Neural progenitor cell (in vitro differentiated cells): ENCODE measurements at places on chromosomes 7 and 10. TPM values are rescaled to one million over a fixed set of nuclear protein-coding genes. Genes with fewer than 3 reads are reported as not detected.

The AKR1C8 gene
- total RNA-seq: not detected in 2 replicates

DNA sequence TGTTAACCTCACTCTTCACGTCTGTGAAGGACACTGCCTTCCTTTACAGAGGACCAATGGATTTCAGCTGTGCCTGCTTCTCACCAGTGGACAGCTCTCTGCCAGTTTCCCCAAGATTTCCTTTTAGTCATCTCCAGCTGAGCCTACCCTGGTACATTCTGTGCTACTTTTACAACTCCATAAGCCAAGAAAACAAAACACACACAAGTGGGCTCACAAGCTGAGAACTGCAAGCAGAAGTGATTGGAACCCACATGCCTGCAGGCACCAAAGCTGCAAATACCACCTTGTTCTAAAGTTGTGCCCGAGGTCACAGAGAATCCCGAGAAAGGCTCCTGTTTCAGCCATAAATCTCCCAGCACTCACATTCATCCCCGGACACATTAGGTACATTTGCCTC, 636.8 kb downstream of the PHTF2 start:
- no peak for DNase-seq

DNA sequence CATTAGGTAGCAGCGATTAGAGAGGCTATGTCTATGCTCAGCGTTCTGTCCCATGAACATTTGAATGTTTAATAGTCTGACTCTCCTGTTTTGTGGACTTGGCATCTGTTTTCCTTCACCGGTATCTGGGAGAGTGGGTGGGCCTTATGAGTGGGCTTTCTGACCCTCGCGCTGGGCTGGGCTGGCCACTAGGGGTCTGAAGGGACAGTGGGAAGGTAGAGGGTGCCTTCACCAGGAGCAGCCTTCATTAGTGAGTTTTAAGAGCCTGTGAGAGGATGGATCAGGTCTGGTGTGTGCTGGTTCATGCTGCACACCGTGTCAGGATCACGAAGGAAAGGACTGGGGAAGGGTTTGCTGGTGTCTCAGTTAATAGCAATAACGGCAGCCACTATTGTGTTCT, 33.4 kb downstream of the DCLRE1A start:
- DNase-seq: peak; percentile 44

GRCh38 chr10:71081912-71082311, 130.5 kb upstream of the UNC5B start:
- no peak for DNase-seq

DNA sequence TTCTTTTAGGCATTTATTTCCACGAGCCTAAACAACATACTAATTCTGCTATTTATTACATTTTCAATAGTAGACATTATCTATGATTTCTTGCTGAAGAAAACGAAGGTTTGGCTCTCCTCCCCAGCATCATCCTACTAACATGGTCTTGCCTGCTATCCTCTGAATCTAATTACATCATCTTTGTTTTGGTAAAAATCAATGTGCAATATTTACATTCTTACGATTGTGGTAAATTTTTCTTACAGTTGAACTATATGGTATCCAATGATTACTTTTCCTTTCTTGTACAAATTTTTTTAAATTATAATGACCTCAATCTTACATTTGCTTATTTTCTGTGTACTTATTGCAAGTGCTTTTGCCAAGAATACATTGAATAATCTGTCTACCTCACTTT, 7.0 kb upstream of the CALD1 start:
- no peak for DNase-seq

DNA sequence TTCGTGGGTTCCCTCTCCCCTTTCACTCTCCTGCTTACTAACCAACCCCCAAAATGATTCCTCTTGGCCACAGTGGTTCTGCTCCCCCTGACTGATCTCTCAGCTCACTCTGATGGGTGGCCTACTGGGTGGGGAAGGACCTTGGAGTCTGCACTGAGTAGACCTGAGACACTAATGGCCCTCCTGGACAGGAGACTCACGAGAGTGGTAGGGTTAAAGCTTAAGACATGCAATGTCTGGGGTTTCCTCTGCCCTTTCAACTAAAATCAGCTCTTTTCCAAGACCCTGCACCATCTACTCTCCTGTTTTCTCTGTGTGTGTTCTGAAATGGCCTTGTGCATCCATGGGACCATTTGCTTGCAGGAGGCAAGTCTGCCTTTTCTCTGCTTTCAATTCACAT, 631.4 kb downstream of the ACTR3B start:
- DNase-seq: no peak

GRCh38 chr10:110141185-110141584, 66.2 kb upstream of the MXI1 start:
- DNase-seq: no peak

GRCh38 chr10:78510566-78511323, 477.1 kb downstream of the RPS24 start:
- peak; percentile 41 for DNase-seq
